ENCODE measurements at places on chromosomes 7 and 10. TPM values are rescaled to one million over a fixed set of nuclear protein-coding genes. Genes with fewer than 3 reads are reported as not detected.
A peak's percentile ranks its signal among the peaks of the same experiment; 100 is the strongest.

DNA sequence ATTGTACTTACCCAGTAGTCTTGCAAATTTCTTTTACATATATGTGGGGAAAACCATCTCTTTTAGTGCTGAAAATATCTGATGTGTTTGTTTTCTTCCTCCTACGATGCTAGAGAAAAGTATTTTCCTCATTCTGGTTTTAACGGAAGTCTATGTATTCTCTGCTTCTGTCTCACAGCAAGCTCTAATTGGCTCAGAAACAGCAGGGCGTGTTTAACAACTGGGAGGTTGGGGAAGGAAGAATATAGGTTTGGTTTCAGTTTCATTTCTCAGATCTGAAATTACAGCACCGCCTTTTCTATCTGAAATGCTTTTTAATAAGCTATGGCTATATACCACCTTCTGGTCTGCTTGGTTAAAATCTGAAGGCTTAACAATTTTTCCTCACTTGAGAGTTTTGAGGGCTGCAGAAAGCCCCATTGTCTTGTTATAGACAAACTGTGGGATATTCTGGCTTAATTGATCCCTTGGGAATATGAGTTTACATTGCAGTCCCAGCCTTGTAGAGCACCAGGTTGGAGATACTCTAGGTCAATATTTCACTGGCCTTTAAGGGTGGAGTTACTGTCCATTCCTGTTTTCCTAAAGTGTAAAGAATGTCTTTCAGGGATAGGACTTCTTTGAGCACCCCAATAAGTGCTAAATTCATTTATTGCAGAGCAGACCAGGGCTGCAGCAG is at the start of gene SAMD9:
SAMD9 (minus strand) TSS at position 128 of the 679 bp plus-strand sequence. CDS start 11,882 bp downstream, outside the sequence.
- H3K4me3 ChIP-seq = peak within 1 kb of the TSS; percentile 73
- no peak for DNase-seq
- H3K4me1 ChIP-seq = peaks cover 37% of the 10 kb centered on the region
- no peaks in the 10 kb centered on the region for H3K27me3 ChIP-seq
- peak within 1 kb of the TSS; percentile 94 for H3K27ac ChIP-seq

DNA sequence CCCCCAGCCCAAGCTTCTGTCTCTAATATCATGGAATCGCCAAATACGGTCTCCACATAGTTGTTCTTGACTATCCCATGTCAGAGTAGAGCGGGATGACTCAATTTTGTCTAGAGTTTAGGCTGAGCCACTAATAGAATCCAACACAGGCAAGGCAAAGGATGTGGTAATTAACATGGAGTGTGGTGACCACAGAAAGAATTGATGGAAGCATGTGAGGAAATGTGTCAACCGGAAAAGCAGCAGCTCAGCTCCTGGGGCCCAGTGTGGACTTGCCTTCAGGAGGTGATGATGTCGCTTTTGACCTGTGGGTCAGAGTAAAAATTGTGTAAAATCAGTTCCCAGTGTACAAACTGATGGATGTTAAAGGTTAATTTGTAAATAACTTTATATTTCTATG is 139.3 kb upstream of the KLF6 start:
- peaks cover 23% of the 10 kb centered on the region for H3K36me3 ChIP-seq
- H3K27me3 ChIP-seq = no peaks in the 10 kb centered on the region
- H3K4me3 ChIP-seq = no peak overlapping the region
- peak; percentile 85 for DNase-seq
- peak overlapping the region; percentile 88 for H3K27ac ChIP-seq

- no peak for DNase-seq
- no peaks in the 10 kb centered on the region for H3K36me3 ChIP-seq
- no peaks in the 10 kb centered on the region for H3K27me3 ChIP-seq
- H3K27ac ChIP-seq = no peak overlapping the region
- H3K4me1 ChIP-seq = no peaks in the 10 kb centered on the region
- no peak overlapping the region for H3K4me3 ChIP-seq
Observed at GRCh38 chr7:133662830-133663229, 410.0 kb downstream of the EXOC4 start.

DNA sequence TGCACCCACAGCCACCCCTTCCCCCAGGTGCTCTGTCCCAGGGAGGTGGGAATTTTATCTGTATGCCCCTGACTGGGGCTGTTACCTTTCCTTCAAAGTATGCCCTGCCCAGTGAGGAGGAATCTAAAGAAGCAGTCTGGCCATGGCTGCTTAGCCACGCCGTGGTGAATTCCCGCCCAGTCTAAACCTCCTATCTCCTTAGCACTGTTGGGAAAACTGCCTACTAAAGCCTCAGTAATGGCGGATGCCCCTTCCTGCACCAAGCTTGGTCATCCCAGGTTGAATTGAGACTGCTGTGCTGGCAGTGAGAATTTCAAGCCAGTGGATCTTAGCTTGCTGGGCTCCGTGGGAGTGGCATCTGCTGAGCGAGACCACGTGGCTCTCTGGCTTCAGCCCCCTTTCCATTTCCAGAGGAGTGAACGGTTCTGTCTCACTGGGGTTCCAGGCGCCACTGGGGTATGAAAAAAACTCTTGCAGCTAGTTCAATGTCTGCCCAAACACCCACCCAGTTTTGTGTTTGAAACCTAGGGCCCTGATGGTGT is 87.2 kb downstream of the ABCC2 start:
- no peaks in the 10 kb centered on the region for H3K36me3 ChIP-seq
- DNase-seq = no peak
- no peaks in the 10 kb centered on the region for H3K27me3 ChIP-seq
- H3K4me3 ChIP-seq = no peak overlapping the region

- no peaks in the 10 kb centered on the region for H3K36me3 ChIP-seq
- no peak overlapping the region for H3K4me3 ChIP-seq
- H3K27me3 ChIP-seq = no peaks in the 10 kb centered on the region
- no peak overlapping the region for H3K27ac ChIP-seq
- peaks cover 3% of the 10 kb centered on the region for H3K4me1 ChIP-seq
Observed at GRCh38 chr7:41205600-41205999, 497.3 kb downstream of the INHBA start.

DNA sequence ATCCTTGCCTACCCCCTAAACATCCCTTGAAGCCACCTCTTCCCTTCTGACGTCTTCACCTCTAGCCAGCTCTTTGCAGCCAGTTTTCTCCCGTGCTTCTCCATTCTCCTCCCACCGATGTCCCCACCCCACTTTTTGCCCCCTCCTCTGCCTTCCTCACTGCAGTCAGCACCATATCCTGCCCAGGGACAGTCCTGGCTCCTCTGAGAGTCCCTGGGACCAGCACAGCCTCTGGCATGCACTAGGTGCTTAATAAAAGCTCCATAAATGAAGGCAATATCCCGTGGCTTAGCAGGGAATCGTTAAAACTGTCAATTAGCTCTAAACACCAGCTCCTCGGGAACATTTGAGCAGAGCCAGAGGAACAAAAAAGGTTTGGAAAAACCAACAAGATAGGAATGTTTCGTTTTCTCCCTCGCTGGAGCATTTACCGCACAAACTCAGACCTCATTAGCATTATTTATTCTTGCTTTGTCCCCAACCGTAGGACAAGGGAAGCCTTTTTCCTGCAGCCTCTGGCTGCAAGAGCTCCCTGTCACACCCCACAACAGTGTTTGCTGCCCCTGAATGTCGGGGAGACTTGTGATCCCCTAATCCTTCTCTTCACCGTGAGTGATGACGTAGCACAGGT is 16.1 kb downstream of the MYL10 start:
- no peak for DNase-seq
- H3K27ac ChIP-seq = no peak overlapping the region
- H3K36me3 ChIP-seq = no peaks in the 10 kb centered on the region
- H3K27me3 ChIP-seq = peaks cover 33% of the 10 kb centered on the region
- H3K4me1 ChIP-seq = peaks cover 6% of the 10 kb centered on the region

- H3K36me3 ChIP-seq = no peaks in the 10 kb centered on the region
- no peaks in the 10 kb centered on the region for H3K27me3 ChIP-seq
- H3K27ac ChIP-seq = no peak overlapping the region
- DNase-seq = no peak
Observed at GRCh38 chr10:117699436-117700075, 157.0 kb downstream of the EMX2 start.

DNA sequence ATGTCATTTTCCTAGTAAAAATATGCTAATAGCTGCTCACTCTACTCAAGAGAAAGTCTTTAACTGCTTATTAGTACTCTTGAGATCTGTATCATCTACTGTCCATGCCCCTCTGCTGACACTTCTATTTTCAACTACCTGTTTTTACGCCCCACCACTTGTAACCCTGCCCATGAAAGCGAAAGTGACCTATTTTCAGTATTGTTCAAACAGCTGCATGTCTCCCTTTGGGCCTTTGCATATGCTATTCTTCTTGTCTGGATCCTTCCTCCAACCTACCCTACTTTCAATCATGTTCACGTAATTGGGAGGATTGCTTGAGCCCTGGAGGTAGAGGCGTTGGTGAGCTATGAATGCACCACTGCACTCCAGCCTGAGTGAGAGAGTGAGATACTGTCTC is 1481.3 kb downstream of the GATA3 start:
- H3K36me3 ChIP-seq = no peaks in the 10 kb centered on the region
- no peak for DNase-seq
- H3K27ac ChIP-seq = no peak overlapping the region

- H3K4me3 ChIP-seq = no peak overlapping the region
- peaks cover 6% of the 10 kb centered on the region for H3K4me1 ChIP-seq
- no peak overlapping the region for H3K27ac ChIP-seq
Observed at GRCh38 chr10:133324857-133325260, 11.8 kb downstream of the CALY start.

The ANKRD1 gene
- polyA plus RNA-seq = 0.06 TPM

The MRLN gene
- not detected for polyA plus RNA-seq

The SGPL1 gene
- polyA plus RNA-seq = 31.4 TPM

The ODAD2 gene
- polyA plus RNA-seq = 0.01 TPM
